ENCODE measurements at places on chromosomes 6 and 20.

DNA sequence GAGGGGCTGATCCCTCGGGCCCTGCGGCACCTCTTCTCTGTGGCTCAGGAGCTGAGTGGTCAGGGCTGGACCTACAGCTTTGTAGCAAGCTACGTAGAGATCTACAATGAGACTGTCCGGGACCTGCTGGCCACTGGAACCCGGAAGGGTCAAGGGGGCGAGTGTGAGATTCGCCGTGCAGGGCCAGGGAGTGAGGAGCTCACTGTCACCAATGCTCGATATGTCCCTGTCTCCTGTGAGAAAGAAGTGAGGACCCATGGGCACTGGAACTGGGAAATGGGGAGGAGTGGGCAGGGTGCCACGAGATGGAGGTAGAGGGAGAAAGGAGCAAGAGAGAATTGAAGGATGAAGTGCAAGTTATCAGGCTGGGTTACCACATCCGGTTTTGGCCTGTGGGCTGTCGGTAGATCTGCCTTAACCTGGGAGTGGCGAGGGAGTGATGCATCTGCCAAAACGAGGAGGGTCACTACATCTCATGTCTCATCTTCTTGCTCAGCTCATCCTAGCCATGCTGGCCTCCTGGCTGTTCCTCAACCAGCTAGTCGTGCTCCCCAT lies 5.4 kb upstream of the PHF1 start:
- no peak for DNase-seq

GRCh38 chr6:147000545-147001488 lies 203.4 kb upstream of the STXBP5 start:
- no peak for DNase-seq

- DNase-seq: no peak
Measured at GRCh38 chr6:20811109-20811761, 277.0 kb downstream of the CDKAL1 start.

DNA sequence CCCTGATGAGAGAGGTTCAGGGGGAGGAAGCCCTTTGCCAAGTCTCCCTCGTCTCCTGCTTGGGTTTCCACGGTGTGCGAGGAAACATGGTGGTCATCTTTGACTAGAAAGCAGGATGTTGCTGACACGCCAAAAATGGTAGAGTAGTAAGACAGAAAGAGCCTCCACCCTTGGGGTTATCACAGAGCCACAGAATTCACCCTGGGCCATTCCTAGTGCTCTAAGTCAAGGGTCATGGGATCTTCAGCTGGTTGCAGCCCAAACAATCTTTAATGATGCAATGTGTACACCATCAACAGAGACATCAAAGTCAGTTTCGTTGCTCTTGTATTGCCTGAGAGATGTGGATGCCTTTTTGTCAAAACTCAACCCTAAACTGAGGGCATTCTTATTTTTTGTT lies 201.9 kb downstream of the LY86 start:
- no peak for DNase-seq

GRCh38 chr6:93886416-93886815 lies 467.1 kb upstream of the EPHA7 start:
- no peak for DNase-seq

- no peak for DNase-seq
Measured at GRCh38 chr20:31712112-31712553, 10.5 kb downstream of the BCL2L1 start.

GRCh38 chr6:31952140-31952805 lies 6.4 kb downstream of the CFB start:
- peak; percentile 31 for DNase-seq

- DNase-seq: no peak
Measured at GRCh38 chr6:148954934-148955333, 208.1 kb downstream of the UST start.

DNA sequence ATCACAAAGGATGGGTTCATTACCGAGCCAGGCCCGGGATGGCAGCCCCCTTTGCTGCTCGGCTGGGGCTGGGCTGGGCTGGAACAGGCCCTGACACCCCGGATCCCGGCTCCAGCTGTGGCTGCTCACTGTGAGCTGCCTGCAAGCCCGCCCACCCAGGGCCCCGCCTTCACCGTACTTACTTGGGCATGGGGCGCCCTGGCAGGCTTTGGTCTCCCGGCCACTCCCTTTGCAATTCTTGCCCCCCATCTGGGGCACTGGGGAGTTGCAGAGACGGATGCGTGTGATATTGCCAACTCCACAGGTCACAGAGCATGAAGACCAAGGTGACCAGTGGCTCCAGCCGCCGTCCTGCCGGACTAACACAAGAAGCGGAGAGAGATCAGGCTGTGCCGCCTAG lies 16.7 kb downstream of the THBS2 start:
- no peak for DNase-seq

DNA sequence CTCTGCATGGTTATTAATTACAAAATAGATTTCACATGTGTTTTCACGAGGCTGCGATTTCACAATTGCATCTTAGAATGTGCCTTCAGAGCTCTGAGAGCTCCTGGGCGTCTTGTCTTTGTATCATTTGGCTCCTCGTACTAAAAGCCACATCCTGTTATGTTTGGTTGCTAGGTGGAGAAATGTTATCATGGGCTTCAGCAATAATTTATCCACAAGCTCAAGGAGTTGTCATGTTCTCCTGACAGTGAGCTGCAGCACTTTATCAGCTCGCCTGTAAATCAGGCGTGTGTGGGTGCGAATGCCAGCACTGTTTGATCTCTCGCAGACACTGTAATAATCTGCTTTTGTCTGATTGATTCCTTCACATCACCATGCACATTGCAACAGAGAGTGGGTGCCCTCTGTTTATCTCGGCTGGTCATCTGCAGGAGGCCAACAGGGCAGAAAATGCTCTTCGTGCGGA lies 218.6 kb upstream of the ZFP64 start:
- DNase-seq: no peak

GRCh38 chr6:75171567-75171966 lies 34.3 kb downstream of the COL12A1 start:
- no peak for DNase-seq

DNA sequence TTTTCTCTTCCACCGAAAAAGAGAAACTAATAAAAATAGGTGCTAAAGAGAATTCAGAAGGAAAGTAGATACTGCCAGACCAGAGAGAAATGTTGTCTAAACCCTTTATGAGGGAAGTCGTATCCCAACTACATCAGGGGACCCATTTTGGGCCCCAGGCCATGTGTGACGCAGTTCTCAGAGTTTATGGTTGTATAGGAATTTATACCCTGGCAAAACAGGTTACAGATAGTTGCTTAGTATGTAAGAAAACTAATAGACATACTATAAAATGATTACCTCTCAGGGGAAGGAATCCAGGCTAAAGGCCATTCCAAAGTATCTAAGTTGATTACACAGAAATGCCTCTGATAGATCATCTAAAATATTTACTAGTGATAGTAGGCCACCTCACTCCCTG lies 28.6 kb upstream of the SLC52A3 start:
- DNase-seq: no peak

GRCh38 chr20:62533591-62534495 lies 58.0 kb upstream of the GATA5 start:
- no peak for DNase-seq

GRCh38 chr6:12327391-12327790 lies 37.2 kb downstream of the EDN1 start:
- no peak for DNase-seq
